Fibroblast of the conjunctiva (primary cell): ENCODE measurements at places on chromosomes 7 and 10.

DNA sequence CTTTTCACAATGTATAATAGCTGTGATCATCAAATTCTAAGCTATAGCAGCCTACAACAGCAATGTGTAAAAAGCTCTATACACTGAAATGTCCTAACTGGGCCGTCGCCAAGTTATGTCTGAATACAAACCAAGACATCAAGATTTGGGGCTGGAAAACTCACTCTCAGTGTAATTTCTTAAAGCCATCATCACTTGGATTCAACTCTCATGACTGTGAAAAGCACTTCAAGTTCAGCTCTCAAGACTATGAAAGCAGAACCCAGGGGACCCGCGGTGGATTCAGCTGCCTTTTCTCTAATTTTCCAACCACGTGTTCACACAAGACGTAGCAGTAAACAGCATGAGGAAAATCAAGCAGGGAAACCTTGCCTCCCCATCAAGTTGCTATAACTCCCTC lies 15.8 kb upstream of the ZNRF2 start:
- DNase-seq: no peak

DNA sequence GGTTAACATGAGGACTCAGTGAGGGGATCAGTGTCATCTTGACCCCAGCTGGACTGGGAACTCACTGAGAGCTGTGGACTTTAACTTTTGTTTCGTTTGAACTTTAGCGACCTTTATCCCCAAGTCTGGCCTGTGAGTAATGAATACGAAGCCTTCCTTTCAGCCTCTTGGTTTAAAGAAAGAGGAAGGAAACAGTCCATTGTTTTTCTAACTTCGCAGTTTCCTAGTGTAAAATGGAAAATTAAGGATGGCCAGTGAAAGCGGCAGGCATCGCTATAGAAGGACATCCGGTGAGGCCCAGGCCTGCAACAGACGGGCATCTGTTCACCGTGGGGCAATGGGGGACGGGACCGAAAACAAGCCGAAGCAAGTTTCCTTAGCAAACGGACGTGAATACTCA lies 44.1 kb upstream of the ADO start:
- no peak for DNase-seq

DNA sequence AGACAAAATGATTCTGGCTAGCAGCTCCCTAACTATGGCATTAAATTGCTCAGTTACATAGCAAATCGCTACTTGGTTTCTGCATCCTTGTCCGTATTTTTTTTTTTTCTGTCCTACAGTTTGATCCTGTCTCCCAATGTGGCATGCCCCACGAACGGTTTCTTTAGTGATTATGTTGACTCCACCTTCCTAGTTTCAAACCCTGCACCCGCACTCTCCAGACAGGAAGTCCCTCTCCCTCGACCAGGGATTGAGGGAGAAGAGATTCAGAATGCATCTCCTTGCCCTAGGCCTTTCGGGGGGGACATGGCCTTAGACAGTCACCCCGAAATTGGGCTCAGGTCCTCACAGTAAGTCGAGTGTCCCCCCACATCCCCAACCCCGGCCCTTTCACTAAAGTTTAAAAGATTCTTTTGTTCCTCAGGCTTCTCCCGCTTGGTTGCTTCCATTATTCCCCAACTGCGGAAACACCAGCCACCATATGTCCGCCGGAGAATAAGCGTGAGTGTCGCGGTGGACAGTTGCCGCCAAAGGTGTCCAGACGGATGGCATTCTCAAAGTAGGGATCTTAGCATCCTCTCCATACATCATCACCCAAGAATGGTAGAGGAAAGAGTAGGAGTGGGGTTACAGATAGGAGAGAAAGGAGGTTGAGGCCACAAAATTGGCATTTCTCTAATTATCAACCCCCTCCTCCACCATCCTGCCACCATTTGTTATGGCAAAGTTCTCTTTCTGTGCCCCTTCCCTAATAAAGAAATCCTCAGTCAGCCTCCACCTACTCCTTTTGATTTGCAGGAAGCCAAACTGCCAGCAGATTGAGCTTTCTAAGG lies 7.3 kb downstream of the EVX1 start:
- DNase-seq: no peak

GRCh38 chr7:22640269-22640668 lies 86.7 kb upstream of the IL6 start:
- DNase-seq: no peak

DNA sequence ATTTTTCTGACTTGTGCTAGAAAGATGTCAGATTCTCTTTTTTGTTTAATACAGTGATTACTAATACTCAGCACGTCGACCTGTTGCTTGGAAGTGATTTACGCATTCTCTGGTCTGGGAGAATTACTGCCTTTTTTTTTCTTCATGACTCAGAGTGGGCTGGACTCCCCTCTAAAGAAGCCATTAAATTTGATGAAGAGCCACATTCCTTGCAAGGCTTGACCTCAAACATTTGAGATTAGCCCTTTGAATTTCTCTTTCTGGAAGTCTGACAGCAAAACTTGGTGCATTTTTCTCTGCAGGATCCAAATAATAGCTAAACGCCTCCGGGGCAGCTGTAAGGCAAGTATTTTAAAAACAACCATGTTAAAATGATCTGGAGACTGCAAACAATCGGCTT lies 171.6 kb downstream of the GALNT17 start:
- DNase-seq: no peak

DNA sequence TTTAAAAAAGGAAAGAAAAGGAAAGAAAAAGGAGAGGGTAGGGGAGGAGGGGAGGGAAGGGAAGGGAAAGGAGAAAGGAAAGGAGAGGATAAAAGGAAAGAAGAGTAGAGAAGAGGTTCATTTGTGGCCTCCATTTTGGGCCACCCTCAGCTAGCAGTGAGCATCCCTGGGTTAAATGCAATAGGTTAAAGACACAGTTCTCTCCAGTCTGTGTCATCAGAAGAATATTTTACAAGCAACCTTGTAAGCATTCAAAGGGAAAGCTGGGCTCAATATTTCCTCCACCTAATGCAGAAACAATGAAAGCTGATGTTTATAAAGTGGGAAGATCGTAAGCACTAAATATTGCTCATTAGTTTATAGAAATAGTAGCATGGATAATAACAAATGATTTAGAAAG lies 219.1 kb upstream of the PITRM1 start:
- no peak for DNase-seq

- no peak for DNase-seq
Measured at GRCh38 chr7:32609463-32609862, 114.2 kb downstream of the AVL9 start.

- DNase-seq: no peak
Measured at GRCh38 chr7:117088623-117089194, 135.4 kb downstream of the ST7 start.

GRCh38 chr7:37089972-37090371 lies 358.7 kb downstream of the ELMO1 start:
- no peak for DNase-seq

GRCh38 chr10:14737808-14738545 lies 36.7 kb downstream of the FAM107B start:
- DNase-seq: no peak

GRCh38 chr7:112726076-112726475 lies 64.1 kb downstream of the TMEM168 start:
- DNase-seq: no peak

- DNase-seq: no peak
Measured at GRCh38 chr7:45867471-45867870, 5.4 kb downstream of the CCDC201 start.

DNA sequence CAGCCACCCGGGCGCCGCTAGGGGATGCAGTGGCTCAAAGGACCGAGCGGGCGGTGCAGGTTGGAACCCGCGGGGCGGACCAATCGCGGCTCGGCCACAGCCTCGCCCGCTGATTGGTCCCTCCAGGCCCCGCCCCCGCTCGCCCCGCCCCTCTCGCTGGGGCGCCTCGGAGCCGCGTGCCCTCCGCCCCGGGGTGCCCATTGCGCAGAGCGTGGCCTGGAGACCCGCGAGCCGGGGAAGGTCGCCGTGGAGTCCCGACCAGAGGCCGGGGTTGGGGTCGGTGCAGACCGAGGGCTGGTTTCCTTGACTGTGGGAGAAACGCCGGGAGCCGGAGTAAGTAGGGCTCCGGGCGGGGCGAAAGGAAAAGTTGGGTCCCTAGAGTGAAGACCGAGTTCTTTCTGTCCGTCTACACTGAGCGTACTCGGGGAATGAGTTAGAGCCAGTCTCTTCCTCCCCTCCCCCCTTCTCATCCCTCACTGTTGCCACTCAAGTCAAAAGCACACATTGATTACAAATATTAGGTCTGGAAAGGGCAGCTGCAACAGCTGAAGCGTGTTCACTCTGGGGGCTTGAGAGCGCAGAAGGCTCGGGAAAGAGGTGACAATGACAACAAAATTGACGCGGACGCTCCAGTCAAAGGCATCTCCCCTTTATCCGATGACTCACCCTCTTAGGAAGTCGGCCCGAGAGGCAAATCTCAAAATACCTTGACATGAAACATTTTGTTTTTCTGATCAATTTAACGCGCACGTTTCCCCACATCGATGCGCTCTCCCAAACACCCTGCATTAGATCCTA lies 843 bp upstream of the GATA3 start:
- peak; percentile 48 for DNase-seq

DNA sequence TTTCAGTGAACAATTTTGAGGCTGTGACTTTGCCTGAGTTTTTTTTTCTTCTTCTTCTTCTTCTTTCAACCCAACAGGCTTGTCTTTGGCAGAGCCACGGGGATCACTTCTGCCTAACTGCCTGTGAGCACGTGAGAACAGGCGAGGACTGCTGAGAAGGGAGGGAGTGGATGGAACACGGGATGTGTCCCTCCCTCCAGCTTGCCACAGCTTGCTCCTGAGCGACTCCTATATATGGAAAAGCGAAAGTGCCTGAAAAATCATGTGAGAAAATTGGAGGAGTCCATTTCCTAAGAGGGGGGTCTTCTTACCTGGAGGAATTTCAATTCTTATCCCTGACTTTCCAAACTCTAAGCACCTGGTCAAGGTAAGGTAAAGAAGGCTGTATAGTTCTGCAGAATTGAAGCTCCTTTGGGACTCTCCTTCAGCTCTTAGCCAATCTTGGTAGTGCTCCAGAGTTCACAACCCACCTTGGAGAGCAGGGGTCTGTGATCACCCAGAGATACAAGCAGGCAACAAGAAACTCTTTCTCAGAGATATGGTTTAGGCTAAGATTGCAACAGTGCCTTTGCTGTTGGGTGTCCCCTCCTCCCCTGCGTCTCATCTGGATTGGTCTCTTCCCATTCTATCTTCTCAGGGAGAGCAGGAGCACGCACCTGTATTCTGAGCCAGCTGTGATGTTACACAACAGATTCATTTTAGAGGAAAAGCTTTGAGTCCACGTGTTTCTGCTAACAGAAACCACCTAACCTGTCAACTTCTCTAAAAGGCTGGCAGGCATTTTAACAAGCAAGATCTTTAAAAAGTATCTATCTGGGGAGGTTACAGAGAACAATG lies at the start of gene MAT1A:
Gene MAT1A, minus strand, starts transcription at position 208 of the 837 bp plus-strand sequence. CDS start 235 bp downstream, outside the sequence.
- no peak for DNase-seq

- DNase-seq: no peak
Measured at GRCh38 chr7:80313716-80314115, 179.1 kb downstream of the GNAI1 start.

GRCh38 chr10:104029521-104029860 lies 56.2 kb downstream of the COL17A1 start:
- DNase-seq: peak; percentile 38

GRCh38 chr10:80509108-80509402 lies 28.6 kb upstream of the SH2D4B start:
- DNase-seq: no peak

DNA sequence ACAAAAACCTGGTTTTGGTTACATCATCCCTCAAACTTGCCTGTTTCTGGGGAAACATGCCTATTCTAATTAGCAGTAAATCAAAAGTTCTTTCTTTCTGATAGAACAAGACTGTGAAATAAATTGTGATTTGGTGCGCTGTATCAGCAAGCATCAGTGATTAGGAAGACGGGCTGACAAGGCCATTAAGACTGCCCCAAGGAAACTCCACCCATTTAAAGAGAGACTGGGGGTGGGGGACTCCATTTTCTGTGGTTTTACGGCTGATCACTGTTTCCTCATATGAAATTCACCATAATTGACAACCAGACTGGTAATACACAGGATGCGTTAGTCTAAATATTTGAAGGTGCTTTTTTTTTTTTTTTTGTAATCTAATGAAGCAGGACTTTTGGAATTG lies 68.7 kb downstream of the MBL2 start:
- DNase-seq: no peak

- no peak for DNase-seq
Measured at GRCh38 chr10:54363390-54363789, 437.6 kb downstream of the PCDH15 start.

DNA sequence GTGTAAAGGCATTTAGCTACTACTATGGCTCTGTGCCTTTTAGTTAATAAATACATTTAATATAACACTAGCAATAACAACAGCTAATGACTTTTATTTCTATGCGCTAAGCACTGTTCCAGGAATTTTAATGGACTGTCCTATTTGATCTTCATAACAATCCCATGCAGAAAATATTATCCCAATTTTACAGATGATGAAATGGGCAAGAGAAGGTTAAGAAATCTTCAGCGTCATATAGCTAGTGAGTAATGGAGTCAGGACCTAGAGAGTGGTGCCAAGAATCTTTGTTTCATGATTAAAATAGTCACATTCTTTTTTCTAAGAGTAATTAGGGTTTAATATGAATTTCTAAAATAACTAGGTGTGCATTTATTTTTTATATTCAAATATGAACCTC lies 32.4 kb downstream of the ACTA2 start:
- no peak for DNase-seq

- DNase-seq: no peak
Measured at GRCh38 chr10:3635697-3636096, 149.3 kb downstream of the KLF6 start.

DNA sequence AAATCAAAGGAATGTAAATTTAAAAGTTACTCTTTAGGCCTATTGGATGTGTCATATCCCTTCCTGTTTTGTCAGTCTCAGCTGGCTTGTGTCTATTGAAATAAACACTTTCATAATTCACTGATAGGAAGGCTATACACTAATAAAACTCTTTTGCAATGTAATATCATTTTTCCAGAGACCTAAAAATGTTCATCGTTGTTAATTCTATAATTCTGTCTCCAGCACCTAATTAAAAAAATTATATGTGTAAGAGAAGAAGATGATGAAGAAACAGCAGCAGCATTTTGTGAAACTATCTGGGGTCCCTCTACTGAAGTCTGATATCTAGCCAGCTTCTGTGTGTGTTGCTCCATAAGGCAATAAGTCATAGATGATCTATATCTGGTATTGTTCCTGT lies 602.7 kb downstream of the ETV1 start:
- DNase-seq: no peak

DNA sequence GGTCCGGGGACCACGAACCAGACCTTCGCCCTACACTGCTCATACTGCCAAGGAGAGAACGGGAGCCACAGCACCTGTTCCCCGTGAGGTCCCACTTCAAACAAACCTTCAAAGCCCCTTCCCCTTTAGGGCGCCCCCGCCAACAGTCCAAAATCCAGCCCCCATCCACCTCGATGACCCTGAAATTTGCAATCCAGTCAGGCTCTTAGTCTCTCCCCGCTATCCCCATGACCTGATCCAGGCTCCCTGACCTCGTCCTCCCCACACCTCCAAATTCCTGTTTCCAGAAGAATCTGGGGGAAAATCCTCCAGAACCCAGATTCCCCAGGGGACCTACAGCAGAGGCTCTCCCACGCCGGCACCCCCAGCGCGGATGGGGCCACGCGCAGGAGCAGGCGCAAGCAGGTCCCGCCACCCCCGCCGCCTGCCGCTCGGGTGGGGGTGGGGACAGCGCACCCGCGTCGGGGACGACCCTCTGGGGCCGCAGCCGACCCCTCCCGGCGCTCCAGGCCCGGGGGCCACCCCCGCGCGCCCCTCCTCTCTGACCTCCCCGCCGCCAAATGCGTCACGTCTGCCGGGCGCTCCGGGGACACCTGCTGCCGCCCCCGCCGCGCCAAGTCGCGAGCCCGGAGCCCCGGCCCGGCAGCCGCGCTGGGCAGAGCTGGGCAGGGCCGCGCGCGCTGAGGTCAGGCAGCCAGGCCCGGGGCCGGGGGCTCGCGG lies 753 bp downstream of the CAMK2B start:
- no peak for DNase-seq

GRCh38 chr7:117383483-117384189 lies 43.7 kb downstream of the ASZ1 start:
- no peak for DNase-seq
